ENCODE measurements at places on chromosomes 6 and 20.

DNA sequence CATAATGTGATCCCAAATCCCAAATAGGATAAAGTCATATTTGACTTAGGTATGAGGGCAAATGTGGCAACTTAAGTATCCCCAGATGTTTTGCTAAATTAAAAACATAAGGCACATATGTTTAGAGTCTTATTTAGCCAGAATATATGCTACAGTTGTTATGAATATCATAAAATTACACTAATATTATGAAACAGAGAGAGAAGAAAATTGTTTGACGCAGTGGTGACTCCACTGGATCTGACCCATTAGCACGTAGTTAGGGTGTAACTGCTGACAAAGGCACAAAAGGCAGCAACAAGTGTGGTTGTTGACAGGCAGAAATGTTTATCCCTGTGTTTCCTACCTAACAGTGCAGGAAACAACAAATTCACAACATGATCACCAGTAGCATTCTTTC is 152.4 kb upstream of the THBS2 start:
- no peak for DNase-seq

DNA sequence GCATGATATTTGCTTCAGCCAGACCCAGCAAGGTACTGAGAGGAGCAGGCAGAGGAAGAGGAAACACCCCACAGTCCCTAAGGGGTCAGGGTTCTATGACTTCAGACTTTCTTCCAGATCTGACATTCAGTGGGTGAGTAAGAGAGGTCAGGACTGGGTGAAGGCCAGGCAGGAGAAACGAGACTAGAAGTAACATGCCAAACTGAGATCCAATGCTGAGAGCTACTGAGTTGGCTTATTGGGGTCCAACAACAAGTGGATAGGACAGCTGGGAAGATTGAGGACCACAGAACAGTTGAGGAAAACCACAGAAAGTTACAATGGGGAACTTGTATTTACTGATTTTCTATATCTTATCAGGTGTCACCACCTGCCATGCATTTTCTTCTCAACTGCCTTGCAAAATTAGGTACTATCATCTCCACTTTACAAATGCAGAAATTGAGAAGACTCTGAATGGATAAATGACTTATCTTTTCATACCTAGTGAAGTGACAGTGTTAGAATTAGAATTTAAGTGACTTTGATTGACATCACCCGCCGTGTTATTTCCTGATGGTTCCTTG is 43.8 kb upstream of the HIVEP1 start:
- DNase-seq, result no peak

- no peak for DNase-seq
These were observed 14.2 kb upstream of the SLCO4A1 start for GRCh38 chr20:62627901-62628612.

- no peak for DNase-seq
These were observed 49.8 kb downstream of the CPXM1 start for GRCh38 chr20:2750491-2751251.

- DNase-seq, result peak; percentile 72
These were observed 603.8 kb downstream of the FRK start for GRCh38 chr6:115456848-115457247.

- no peak for DNase-seq
These were observed 443.7 kb upstream of the BTBD3 start for GRCh38 chr20:11473983-11474382.

DNA sequence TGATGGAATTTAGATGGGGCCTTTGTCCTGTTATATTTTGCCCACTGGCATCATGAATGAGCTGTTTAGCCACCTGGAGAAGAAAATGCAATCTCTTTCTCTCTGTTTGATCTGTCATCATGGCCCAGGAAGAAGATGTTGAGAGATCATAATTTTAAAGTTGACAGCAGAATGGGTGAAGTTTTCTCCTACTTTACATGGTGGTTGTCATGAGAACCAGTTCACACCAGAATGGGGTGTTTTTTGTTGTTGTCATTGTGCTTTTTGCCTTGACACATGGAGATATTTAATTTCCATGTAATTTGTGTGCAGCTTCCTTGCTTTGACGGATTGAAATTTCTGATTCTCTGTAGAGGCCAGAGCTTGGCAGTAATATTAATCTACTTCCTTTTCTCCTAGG is 122.5 kb downstream of the FARS2 start:
- no peak for DNase-seq

- no peak for DNase-seq
These were observed 937 bp downstream of the AKAP7 start for GRCh38 chr6:131136021-131136786.

DNA sequence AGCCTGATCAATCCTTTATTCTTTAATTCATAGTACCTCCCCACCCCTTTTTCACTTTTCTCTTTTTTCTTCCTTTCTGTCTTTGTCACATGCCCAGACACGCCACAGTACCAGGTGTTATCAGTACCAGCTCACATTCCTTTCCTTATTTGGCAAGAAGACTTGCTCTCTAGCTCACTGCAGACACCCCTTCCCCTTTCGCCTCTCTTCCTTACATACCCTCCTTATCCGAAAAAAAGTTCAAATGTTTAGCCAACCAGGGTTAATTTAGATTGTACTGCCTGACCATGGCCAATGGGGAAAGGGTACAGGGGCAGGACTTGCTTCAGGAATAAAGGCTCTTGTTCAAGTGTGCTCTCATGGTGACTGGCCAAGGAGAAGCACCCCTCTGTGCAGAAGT is 9.3 kb upstream of the SIRPB2 start:
- peak; percentile 6 for DNase-seq

GRCh38 chr6:16758163-16758975 is 2.9 kb downstream of the ATXN1 start:
- DNase-seq, result no peak

GRCh38 chr20:11772226-11772730 is 145.4 kb upstream of the BTBD3 start:
- DNase-seq, result no peak

GRCh38 chr6:116568111-116568510 is 3.2 kb upstream of the RWDD1 start:
- DNase-seq, result no peak

- no peak for DNase-seq
These were observed 34.7 kb downstream of the MAN1A1 start for GRCh38 chr6:119314885-119315272.

DNA sequence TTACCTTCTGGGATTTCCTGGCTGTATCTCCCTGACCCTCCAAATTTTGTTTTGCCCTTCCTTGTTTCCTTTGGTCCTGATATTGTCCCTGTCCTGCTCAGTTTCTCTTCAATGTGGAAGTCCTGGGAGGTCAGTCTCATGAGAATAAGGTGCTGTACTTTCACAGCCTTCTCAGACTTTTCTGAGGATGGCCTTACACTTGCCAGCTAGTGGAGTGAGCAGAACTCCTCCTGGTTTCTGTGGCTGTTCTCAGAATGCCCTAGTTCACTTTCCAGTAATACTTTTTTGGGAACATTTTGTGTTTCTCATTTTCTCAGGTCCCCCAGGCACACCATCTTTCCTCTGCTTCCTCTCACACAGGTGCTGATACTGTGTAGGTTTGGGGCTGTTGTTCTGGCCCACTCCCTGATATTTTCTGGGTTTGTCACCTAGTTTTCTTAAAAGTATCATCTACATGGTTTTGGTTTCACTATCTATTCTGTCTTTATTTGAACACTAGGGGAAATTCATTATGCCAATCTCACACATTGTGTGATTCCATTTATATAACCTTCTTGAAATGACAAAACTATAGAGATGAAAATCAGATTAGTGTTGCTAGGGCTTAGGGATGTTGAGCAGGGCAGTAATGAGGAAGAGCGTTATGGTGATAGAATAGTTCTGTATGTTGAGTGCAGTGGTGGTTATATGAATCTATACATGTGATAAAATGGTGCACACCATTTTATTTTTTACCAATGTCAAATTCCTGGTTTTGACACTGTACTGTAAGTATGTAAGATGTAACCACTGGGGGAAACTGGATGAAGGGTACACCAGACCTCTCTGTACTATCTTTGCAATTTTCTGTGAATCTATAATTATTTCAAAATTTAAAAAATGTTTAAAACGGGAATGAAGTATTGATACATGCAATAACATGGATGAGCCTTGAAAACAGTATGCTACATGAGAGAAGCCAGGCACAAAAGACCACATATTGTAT is 27.2 kb upstream of the BRPF3 start:
- no peak for DNase-seq

DNA sequence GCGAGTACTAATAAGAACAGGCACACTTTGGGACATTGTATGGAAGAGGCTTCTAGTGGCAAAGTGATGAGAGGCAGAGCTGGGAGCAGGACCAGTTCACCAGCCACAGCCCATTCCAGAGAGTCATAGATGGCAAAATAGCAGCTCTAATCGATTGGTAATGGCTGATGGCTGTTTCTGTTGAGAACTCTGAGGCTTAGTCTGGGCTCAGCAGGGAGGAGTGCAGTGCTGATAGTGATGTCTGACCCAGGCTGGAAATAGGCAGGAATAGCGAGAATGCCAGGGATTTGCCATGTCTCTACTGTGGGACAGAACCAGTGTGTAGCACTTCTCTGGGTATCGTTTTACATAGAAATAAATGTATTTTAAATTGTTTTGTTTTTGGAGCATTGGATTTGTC is 620.0 kb upstream of the FLRT3 start:
- no peak for DNase-seq

DNA sequence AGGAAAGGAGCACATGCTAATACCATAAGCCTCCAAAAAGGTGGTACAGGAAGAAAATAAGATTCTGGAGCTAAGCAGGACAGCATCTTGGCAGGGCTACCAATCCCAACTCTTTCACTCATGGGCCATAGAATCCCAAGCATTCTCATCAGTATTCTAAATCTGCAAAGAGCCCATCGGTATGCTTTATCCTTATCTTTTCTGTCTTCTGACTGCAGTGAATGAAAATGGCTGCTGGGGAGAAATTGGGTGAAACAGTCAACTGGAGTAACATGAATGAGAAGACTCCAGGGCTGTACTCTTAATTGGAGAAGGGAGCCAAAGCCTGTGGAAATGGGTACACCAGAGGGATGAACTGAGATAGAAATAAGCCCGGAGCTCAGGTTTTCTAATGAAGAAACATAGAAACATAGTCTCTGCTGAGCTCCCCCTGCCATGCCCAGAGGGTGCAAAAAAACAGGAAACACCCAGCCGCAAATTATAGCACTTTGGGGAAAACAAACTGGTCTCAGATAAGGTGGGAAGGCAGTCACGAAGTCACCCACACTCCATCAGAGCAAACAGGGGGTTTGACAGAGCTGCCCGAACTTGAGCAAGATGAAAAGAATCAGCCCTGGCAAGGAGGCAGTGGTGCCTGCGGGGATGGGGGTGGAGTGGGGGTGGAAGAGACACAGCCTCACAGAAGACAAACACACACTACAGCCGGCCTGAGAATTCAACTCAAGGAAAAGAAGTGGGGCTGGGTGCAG is 35.4 kb upstream of the E2F3 start:
- no peak for DNase-seq

GRCh38 chr6:21228876-21229460 is 364.6 kb upstream of the SOX4 start:
- no peak for DNase-seq

DNA sequence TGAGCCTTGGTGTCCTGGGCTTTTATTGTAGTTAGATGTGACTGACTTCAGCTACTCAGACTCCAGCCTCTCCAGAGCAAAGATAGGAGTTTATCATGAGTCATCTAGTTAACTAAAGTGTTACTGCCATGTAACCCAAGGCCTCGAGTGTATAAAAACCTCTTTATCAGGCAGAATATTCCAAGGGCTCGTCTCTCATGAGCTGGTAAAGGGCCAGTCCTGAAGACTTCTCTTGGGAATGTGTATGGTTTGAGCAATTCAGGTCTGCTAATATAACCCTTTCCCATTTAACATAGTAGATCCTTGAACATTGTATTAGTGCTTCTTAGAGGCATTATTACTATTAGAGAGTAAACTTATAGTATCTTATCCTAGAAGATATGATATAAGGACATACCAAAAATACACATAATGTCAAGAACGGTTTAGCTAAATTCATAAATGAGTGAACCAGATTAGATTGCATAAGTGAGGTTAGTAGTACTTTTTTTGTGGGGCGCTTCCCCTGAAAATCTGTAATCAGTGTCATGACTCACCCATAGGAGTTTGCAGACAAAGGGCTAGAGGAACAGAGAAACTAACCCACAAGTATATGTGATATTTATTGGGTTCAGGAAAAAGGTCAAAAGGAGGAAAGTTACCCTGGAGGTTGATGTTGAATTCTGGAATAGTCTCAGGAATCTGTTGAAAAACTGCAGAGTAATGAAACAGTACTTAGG is 16.0 kb downstream of the DSE start:
- DNase-seq, result no peak

- DNase-seq, result no peak
These were observed 735 bp downstream of the SOBP start for GRCh38 chr6:107490566-107491137.

DNA sequence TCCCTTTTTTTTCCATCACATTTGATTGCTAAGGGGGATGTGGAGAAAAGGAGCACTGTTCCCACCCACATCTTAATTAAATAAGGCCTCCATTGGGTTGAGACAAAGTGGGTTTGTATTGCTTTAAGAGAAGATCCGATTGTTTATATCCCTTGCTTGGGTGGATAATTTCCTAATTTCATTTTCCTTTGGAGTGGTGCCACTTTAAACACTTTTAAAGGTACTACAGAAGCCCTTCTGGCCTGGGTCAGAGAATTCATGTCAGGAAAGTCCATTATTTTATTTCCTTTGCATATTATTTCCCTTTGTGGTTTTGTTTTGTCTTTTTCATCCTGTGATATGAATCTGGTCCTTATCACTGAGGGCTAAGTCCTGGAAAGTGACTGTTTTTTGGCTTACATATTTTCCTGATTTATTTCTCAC is 56.9 kb downstream of the PHACTR2 start:
- no peak for DNase-seq

DNA sequence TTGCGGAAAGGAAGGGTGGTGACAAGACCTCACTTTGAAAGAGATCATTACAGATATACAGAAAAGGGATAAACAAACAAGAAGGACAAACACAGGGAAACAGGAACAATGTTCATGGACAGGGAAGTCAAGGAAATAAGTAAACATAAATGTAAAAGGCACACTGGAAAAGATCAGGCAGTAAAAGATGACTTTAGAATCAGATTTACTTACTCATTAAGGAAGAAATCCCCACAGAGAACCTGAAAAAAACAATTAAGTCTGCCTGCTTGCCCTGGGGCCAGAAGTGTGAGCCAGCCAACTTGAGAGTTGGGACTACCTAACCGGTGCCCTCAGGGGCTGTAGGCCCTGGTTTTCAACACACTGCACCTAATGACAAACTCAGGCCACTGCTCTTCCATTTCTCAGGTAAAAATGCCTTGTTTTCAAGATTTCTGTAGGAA is 1.7 kb downstream of the APMAP start:
- DNase-seq, result no peak

DNA sequence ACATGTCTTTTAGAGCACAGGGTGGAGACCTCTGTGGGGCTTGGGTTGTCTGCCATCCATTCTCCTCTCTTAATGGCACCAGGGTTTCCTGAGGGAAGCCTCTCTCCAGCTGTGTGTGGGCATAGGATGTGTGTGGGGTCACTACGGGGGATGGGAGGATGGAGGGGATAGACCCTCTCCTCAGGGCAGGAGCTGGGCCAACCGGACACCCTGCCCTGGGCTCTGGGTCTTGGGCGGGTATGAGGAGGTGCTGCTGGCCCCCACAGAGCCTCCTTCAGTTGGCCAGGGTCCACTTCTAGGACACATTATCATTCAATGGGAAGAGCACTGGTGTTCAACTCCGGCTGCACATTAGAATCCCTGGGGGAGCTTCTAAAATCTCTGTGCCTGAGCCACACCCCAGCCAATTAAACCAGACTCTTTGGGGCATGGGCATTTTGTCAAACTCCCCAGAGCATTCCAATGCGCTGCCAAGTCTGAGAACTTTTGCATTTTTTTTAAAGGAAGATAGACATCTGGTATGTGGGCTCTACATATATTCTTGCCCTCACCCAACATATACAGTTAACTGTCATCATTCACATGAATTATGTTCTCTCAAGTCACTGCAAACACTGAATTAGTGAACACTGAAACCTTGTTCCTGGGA is 38.5 kb downstream of the TRAM2 start:
- no peak for DNase-seq
